Hematopoietic multipotent progenitor cell treated with erythropoietin and hydrocortisone succinate and interleukin-3 and kit ligand, for 17 days (in vitro differentiated cells): ENCODE measurements at places on chromosomes 5 and 9.
A peak's percentile ranks its signal among the peaks of the same experiment; 100 is the strongest.

DNA sequence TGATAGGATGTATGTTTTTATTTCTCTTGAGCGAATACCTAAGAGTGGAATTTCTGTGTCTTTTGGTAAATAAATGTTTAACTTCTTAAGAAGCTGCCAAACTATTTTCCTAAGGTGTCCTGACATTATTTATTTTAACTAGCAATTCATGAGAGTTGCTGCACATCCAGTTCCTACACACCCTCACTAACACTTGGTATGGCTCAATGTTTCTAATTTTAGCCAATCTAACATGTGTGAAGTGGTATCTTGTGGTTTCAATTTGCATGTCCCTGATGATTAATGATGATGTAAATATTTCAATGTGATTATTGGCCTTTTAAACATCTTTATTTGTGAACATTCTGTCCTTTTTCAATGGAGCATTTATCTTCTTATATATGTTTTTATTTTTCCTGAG is 2095.5 kb upstream of the C9orf72 start:
- no peak for DNase-seq

DNA sequence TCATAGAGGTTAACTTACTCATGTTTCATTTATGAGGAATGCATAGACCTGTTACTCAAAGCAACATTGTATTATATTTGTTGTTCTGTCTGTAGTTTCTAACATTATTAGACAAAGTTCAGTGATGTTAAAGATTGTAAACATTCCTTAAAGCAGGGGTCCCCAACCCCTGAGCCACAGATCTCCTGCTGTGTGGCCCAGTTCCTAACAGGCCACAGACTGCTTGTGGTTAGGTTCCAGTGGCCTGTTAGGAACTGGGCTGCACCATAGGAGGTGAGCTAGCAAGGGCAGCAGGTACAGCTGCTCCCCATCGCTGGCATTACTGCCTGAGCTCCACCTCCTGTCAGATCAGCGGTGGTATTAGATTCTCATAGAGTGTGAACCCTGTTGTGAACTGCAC is 181.1 kb downstream of the KDM4C start:
- no peak for DNase-seq

GRCh38 chr9:135492886-135493669 is 7.4 kb upstream of the MRPS2 start:
- DNase-seq = no peak

DNA sequence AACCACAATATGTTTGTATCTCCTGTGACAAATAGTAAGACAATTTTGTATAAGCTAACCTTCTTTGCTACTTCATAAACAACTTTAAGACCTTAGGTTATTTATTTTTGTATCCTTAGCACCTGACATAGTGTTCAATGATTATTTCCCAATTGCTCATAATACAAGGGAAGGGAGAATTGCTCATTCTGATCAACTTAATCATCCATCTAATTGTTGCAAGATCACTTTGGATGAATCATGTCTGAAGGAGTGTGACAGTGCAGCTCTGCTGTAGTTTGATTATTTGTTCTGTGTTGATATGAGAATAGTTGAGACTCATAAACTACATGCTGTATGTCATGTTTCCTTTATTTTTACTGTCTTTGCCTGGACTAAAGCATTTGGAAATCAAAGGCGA is 721.3 kb upstream of the SEMA6A start:
- DNase-seq = no peak

DNA sequence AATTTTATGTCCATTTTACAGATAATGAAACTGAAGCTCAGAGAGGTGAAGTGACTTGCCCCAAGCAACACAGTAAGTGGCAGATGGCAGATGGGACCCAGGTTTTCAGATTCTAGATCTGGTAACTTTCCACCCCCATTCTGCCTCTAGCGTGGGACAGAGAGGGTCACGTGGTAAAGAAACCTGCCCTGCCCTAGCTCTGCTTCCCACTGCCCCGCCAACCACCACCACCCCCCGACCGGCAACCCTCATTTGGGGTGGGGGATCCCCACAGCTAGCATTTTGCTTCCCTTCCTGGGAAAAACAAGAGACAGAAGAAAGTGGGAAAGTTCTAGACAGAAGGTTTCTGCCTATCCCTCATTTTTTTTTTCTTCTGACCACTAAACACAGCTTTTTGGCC is 172.5 kb downstream of the ACTL7B start:
- DNase-seq = no peak

DNA sequence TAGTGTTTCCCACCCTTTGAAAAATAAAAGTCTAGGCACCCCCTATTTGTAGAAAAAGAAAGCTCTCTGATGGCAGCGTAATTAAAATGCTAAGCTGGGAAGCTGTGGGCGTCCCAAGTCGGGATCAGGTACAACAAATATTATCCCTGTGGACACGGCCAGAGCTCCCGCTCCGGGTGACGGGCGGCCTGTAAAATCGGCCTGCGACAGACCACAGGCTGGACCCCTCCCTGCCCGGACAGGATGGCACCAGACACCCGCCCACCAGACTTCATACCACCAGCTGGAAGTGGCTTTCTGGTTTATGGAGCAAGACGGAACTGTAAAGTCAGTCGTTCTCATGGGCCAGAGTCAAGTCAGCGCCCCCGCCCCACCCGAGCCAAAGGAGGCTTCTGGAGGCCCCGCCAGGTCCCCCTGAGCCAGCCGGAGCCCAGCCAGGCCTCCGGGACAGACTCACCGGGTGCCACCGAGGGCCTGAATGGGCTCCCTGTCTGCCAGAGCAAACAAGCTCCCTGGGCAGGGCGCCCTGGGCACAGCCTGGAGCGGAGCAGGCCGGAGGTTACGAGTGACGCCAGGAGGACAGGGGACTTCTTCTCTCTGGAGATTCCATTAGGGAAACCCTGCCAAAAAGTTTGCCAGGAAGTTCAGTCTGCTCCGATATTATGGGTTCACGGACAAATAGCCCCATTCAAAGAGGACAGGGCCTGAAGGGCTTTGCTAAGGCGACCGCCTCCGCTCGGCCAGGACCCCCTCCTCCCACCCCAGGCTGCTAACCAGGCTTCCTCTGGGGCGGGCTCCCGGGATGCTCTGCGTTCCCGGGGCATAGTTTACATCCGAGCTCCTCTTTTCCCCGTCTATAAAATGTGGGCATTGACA is 173.7 kb downstream of the ERCC6L2 start:
- DNase-seq = no peak

- DNase-seq = no peak
Measured at GRCh38 chr5:5140479-5141338, 579 bp downstream of the ADAMTS16 start.

GRCh38 chr5:107598958-107599357 is 71.8 kb downstream of the EFNA5 start:
- DNase-seq = no peak

GRCh38 chr5:83294246-83294645 is 177.3 kb upstream of the VCAN start:
- no peak for DNase-seq

GRCh38 chr5:142869886-142870285 is 99.7 kb downstream of the ARHGAP26 start:
- no peak for DNase-seq

GRCh38 chr5:132767150-132767549 is 9.9 kb downstream of the SEPTIN8 start:
- no peak for DNase-seq

GRCh38 chr9:35605351-35606137 is 482 bp downstream of the TESK1 start:
- peak; percentile 8 for DNase-seq

DNA sequence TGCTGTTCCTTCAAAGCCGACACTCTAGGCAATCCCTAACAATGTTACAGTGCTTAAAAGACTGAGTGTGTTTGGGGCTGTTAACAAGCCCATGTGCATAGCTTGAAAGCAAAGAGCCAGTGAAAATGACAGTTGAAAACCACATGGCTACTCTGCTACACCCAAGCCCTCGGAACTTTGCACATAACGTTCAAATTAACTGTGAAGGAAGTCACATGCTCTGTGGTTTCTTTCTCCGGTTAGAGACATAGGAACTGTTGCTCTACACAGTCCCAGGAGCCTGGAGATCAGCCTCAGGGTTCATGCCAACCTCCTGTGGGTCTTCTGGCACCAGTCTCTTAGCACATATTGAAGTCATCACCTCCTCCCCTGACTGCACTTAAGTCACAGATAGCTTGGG is 51.1 kb downstream of the C9orf152 start:
- no peak for DNase-seq

DNA sequence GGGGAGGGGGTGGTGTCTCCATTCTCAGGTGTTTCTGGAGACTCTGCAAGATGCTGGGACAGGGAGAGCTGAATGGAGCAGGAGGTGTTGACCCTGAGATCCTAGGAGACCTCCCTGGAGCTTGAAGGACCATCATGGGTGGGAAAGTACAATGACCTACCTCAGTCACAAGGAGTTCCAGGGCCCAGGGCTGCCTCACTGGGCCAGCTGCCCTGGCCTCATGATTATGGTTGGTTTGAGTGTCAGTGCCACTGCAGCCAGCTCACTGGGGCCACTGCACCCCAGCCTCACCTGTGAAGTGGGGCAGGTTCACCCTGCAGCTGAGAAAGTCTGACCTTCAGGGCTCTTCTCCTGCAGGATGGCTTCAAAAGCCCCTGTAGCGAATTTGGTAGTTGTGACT is 372.5 kb downstream of the IRX2 start:
- DNase-seq = no peak

DNA sequence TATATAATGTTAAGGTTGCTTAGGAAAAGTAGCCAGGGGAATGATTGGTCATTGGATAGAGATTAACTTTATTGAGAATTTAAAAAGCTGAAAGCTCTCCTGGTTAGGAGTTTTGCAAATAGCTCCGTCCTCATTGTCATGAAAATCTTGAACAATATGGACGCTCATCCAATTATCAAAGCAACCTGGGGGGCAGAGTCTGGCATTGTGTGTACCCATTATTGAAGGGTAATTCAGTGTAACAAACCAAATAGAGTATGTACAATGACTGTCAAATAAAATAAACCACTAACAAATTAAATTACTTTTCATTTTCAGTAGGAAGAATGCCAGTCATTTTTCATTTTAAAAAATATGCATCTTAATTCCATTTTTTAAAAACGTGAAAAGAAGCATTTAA is 144.0 kb upstream of the GPR151 start:
- no peak for DNase-seq

DNA sequence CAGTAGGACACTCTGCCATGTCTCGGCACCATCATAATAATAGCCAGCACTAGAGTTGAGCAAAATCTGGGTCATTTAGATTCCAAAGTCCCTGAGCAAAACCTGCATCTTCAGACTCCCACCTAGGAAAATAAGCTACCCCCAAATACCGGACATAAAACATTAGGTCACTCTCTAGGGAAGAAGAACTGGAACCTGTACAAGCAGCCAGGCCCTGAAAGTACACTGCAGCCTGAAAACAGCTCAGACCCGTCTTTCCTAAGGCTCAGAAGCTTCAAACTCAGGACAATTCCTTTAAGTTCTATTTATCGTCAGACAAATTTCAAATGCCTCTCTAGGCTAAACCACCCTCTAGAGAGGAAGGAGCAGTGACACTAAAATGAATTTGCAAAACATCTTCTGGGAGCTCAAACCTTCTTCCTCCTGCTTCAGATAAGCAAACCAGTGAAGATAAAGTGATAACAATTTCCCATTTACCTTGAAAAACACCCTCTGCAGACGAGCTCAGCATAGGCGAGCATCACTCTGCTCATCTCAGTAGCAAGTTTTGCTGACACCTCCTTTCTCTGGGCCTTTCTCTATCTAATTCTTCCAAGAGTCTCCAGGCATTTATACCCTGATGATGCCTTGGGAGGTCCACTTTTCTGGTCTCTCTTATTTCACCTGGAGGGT is 34.0 kb downstream of the ADAM19 start:
- no peak for DNase-seq

- DNase-seq = no peak
Measured at GRCh38 chr9:92631452-92632343, 38.2 kb downstream of the IPPK start.

DNA sequence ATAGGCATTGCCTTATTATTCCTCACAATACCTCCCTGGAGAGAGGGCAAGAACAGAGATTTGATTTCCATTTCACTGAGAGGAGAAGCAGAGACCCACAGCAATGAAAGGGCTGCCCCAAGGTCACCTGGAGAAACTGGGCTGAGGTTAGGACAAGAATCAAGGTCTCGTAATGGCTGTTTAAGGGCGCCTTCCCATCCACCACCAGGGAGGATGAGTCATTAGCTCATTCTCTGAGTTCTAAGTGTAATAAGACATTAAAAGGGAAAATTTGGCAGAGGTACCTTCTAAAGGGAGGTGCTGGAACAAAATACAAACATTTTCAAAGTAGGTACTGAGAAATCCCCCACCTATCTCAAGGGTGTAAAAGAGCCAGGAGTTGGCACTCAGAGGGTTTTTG is 52.6 kb upstream of the TCERG1 start:
- DNase-seq = no peak

- DNase-seq = no peak
Measured at GRCh38 chr5:149712439-149713147, 17.5 kb upstream of the PPARGC1B start.

DNA sequence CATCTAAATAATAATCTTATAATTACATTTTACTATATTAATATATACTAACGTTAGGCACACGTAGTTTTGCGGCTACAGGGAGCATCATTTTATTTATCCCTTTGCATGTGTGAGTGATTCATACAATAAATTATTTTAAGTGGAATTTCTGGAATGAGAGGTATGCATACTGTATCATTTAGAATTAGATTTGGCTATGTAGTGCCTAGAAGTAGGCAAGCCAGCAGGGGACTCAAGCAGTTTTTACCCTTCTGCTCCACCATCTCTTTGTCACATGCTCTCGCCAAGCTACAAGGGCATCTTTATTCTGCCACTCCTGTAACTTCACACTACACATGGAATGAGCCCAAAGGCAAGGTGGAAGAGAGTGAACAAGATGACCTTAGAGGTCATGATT is 60.8 kb downstream of the MEGF10 start:
- DNase-seq = no peak

DNA sequence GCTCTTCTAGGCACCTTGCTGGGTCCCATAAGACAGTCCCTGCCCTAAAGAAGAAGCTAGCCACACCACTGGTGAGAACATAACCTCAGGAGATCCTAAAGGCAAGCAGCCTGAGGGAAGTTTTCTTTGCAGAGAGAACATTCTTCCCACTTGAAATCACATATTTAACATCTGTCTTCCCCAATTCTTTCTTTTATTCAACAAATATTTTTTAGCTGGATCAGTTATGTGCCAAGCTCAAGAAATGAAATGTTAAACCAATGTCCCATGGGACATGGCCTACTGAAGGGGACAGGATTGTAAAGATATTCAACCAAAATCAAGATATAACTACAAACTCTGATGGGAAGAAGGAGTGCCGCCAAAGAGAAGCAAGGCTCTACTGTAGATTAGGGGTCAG is 36.5 kb downstream of the FOXI1 start:
- DNase-seq = no peak
